ENCODE measurements at places on chromosomes 2 and 18.

DNA sequence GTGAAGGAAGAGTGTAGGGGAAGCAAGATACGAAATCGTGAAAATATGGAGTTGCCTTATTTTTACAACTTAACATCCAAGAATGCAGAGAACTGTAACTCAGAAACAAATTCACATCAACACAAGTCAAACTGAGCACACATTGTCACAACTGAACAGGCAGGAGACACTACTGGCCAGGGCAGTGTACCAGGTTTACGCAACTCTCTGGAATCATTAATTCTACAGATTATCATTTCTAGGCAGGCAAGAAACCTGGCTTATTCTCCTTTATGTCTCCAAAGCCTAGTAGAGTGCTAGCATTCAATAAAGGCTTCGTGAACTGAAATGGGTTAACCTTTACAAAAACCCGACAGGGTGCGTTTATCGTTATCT is 584 bp downstream of the COA5 start:
- DNase-seq = no peak

- no peak for DNase-seq
Measured at GRCh38 chr2:190794790-190795189, 85.8 kb upstream of the GLS start.

GRCh38 chr2:202022755-202023154 is 10.9 kb upstream of the FZD7 start:
- no peak for DNase-seq

- DNase-seq = no peak
Measured at GRCh38 chr2:166768393-166769123, 119.7 kb upstream of the XIRP2 start.

Measured in NCI-H446 treated with DMSO at 0.1 percent for 48 hours (cell line).